ENCODE measurements at places on chromosomes 4 and X.

- DNase-seq = no peak
Observed at GRCh38 chrX:153649178-153649914, 2.3 kb downstream of the DUSP9 start.

DNA sequence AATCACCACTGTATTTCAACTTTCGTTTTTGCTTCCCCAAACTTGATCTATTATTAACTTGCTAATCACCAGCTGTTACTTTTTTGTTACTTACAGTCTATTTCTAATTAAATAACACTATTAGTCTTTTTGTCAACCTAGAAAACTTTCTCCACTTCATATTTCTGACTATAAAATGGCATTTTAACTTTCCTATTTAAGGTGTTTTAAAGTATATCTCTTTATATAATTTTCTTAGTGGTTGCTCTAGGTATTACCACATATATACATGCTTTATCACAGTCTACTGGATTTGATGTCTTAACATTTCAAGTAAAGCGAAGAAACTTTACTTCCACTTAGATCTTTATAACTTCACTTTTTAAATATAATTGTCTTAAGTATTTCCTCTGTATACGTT is 421.2 kb downstream of the DCAF12L2 start:
- no peak for DNase-seq

DNA sequence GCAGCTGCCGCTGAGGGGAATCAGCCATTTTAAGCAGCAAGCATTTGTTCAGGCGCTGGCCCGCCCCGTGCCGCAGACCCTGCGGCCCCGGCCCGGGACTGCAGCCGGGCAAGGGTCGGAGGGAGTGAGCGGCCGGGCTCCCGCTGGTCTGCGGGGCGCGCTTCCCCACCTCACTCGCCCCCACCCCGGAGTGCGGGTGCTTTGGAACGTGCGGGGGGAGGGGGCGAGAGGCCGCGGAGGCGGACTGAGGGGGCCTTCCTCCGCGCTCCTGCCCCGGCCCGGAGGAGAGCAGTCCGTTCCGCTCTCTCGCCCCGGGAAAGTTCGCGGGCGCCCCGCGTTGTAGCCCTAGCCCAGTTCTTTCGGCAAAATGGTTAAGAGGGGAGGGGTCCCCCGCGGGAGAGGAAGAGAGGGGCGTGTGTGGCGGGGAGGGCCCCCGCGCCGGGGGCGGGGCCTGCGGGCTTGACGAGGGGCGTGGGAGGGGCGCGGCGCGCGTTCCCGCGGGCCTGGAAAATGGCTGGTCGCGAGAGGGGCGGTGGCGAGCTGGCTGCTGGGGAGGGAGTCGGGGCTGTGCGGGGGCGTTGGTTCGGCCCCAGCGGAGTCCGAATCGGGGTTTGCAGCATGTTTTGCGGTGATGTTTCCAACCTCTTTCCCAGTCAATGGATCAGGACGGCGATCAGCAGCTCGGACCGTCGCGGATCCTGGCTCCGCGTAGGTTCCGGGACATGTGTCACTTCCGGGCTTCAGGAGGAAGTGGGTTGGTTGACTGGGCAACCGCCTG is 942 bp downstream of the ING2 start:
- peak; percentile 79 for DNase-seq

- DNase-seq = no peak
Observed at GRCh38 chr4:183912585-183912984, 7.5 kb downstream of the STOX2 start.

DNA sequence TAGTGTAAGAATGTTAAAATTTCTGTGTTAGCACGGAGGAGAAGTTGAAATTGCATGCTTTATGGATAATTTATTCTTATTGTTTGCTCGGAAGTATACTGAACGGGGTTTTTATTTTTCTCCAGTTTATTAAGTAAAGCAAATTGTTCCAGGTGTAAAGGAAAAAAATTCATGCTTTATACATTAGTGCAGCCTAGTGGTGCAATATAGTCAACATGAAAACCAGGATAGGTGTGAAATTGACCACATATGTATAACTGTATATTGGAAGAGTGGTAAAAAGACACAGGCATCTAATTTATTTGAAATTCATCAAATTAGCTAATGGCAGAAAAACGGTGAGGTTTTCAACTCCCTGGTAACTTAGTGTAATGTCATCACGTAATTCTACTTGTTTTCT is 959 bp downstream of the BRS3 start:
- DNase-seq = no peak

DNA sequence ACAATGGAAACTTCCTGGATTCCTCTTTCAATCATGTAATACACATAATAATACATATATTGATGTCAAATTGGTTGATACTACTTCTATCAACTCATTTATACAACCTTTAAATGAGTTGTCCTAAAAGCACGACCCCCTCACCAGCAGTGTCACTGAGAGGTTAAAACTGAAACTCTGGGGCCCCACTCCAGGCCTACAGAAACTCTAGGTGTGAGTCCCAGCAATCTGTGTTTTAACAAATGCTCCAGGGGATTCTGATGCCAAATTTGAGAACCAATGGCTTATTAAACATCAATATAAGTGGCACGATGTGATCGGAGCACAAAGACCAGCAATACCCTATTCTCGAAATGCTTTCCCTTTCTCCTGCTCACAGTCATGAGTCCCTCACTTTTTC is 47.9 kb downstream of the ATP8A1 start:
- DNase-seq = no peak

- DNase-seq = no peak
Observed at GRCh38 chr4:185480016-185480732, 8.6 kb upstream of the CCDC110 start.

DNA sequence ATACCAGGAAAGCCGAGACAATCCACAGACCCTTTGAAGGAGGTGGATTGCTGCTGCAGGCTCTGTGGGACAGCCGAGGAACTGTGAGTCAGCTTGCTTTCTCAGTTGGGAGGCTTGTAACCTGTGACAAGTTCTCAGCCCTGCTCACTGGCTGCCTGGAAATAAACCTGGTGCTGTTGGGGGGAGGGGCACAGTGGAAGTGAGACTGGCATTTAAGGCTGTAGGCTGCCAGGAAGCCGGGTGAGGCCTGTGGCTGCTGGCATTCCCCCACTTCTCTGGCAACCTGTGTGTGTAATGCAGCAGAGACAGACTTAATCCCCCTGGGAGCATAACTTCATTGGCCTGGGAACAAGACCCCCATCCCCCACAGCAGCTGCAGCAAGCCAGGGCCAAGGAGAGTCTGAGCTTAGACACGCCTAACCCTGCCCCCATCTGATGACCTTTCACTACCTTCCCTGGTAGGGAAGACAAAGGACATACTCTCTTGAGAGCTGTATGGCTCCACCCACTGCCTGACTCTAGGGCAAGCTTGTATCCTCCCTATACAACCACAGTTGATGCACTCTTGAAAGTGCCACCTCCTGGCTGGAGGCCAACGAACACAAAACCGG is 64.1 kb downstream of the ALPK1 start:
- no peak for DNase-seq

GRCh38 chr4:118752551-118752950 is 67.4 kb downstream of the METTL14 start:
- DNase-seq = no peak

- no peak for DNase-seq
Observed at GRCh38 chrX:38982370-38982769, 181.1 kb downstream of the MID1IP1 start.

GRCh38 chr4:63607169-63607872 is 801.9 kb downstream of the TECRL start:
- no peak for DNase-seq

- no peak for DNase-seq
Observed at GRCh38 chr4:76960014-76960413, 10.5 kb downstream of the SEPTIN11 start.

- no peak for DNase-seq
Observed at GRCh38 chrX:130245441-130245840, 23.3 kb downstream of the ZNF280C start.
